ENCODE measurements at places on chromosomes 6 and 20.
A peak's percentile ranks its signal among the peaks of the same experiment; 100 is the strongest.

- no peaks in the 10 kb centered on the region for H3K27me3 ChIP-seq
- peaks cover 76% of the 10 kb centered on the region for H3K4me1 ChIP-seq
Measured at GRCh38 chr20:10626896-10627295, 46.9 kb downstream of the JAG1 start.

DNA sequence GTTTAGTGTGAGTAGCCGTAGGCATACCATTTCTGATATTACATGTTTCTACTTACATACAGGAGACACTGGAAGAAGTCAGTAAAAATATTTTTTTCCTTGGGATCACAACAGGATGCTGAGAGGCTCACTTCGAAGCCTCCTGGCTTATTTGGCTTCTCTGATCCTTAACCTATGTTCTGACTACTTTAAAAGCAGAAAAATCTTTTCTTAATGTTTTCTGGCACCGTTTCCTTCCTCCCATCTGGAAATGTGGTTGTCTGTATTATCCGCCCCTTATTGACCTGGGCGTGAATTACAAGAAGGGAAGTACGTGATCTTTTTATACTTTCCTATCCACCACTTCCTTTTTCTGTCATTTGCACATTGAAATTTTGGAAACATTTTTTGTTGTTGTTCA lies 379.6 kb downstream of the COL12A1 start:
- no peaks in the 10 kb centered on the region for H3K4me1 ChIP-seq
- no peaks in the 10 kb centered on the region for H3K27me3 ChIP-seq
- H3K4me3 ChIP-seq, result no peak overlapping the region

- no peaks in the 10 kb centered on the region for H3K27me3 ChIP-seq
- DNase-seq, result no peak
- no peaks in the 10 kb centered on the region for H3K36me3 ChIP-seq
- peak overlapping the region; percentile 67 for H3K27ac ChIP-seq
- no peak overlapping the region for H3K4me3 ChIP-seq
Measured at GRCh38 chr6:132072831-132073230, 121.7 kb upstream of the CCN2 start.

DNA sequence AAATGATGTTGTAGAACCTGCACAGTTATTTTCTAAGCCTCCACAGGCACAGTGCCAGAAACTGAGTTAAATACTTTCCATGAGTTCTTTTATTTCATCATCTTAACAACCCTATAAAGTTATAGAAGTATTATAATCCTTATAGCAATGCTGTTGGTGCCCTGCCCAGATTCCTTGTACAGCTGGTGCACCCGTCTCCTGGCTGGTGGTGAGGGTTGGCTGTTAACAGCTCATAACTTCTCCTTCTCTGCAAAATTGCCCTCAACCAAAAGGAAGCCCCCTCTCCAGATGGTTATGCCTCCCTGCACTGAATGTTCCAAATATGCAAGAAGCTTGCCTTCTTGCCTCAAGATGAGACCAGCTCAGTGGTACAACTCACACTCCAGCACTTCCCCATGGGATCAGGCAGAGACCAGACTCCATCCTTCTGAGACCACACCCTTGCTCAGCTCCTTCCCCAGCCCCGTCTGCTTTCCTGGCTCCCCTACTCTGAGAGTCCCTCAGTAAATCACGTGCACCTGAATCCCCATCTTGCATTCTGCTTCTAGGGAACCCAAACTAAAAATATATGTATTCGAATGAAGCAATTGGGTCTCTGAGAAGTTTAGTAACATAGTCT lies 304.4 kb upstream of the PLCB4 start:
- DNase-seq, result no peak
- H3K27ac ChIP-seq, result no peak overlapping the region
- no peaks in the 10 kb centered on the region for H3K36me3 ChIP-seq
- no peaks in the 10 kb centered on the region for H3K27me3 ChIP-seq

- no peaks in the 10 kb centered on the region for H3K4me1 ChIP-seq
- H3K4me3 ChIP-seq, result no peak overlapping the region
- no peak overlapping the region for H3K27ac ChIP-seq
- DNase-seq, result no peak
- peaks cover 20% of the 10 kb centered on the region for H3K27me3 ChIP-seq
Measured at GRCh38 chr20:44010162-44010704, 95.6 kb downstream of the TOX2 start.

DNA sequence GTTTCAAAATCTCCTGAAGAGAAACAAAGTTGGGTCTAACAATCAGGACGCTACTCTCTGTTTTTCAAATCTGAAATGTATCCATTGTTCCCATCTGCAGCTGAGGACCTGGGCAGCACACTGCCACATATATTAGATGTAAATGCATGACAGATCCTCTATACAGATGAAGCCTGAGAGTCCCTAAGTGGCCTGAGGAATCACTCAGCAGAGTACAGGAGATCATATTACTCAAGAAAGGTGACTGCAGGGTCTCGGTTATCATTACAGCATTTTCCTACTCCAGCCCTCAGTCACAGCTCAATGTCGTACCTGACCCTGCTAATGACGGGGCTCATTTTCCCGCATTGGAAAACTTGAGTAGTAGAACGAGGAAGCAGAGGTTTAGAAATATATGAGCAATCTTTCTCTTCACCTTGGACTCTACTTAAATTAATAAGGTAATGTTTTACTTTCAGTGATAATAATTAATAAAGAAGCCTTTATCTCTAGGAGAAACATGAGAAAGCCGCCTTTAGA lies 256.2 kb upstream of the IRAK1BP1 start:
- DNase-seq, result no peak
- no peaks in the 10 kb centered on the region for H3K36me3 ChIP-seq
- no peaks in the 10 kb centered on the region for H3K4me1 ChIP-seq
- no peak overlapping the region for H3K4me3 ChIP-seq
- no peak overlapping the region for H3K27ac ChIP-seq

- peak overlapping the region; percentile 65 for H3K4me3 ChIP-seq
- H3K4me1 ChIP-seq, result peaks cover 46% of the 10 kb centered on the region
- no peaks in the 10 kb centered on the region for H3K36me3 ChIP-seq
- no peak for DNase-seq
- H3K27ac ChIP-seq, result no peak overlapping the region
- peaks cover 60% of the 10 kb centered on the region for H3K27me3 ChIP-seq
Measured at GRCh38 chr6:37696841-37697662, 631 bp downstream of the MDGA1 start.

DNA sequence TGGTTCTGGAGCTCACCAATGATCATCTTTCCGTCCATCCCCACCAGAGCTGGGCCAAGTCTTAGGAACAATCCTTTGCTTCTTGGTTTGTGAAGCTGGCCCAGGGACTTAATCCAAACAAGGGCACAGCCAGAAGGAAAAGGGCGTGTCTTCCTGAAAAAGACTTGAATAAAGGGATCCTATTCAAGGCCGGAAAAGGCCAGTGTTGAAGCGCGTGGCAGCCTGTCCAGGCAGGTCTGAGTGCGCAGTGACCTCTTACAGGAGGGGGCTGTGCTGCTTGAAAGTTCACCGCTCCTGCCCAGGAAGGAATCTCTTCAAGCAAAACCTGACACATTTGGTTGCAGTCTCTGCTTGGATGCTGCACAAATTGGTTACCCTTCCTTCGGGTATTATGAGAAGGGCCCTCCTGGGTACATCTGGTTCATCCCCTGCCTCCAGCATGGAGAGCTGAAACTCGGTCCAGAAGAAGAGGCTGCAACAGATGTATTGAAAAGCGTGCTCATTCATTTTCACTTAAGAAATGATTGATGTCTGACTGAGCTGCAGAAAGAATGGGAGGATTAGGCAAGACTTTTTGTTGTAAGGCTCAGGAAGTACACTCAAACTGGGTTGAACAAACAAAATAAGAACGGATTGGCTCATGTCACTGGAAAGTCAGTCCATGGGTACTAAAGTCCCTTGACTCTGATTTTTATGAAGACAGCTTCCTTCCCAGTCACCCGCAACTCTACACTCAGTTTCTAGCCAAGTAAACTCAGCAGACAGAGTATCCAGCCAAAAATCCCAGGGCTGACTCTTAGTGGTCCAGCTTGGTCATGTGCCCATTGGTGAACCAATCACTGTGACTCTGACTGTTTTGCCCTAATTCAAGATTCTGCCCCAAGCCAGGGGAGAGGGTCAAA lies 136.3 kb downstream of the TFAP2C start:
- DNase-seq, result no peak
- no peaks in the 10 kb centered on the region for H3K27me3 ChIP-seq
- H3K36me3 ChIP-seq, result no peaks in the 10 kb centered on the region
- H3K27ac ChIP-seq, result no peak overlapping the region
- H3K4me3 ChIP-seq, result no peak overlapping the region

DNA sequence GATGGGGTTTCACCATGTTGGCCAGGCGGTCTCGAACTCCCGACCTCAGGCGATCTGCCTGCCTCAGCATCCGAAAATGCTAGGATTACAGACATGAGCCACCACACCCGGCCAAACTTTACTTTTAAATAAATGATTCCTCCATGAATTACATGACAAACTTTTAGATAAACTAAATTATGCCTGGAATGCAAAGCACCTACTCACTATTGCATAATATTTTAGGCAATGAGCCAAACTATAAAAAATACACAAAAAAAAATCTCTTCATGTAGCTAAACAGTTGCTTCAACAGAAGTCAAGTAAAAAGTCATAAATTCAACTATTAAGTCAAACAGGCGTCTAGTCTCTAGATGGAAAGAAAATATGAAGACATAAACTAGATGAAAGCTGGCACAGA lies 56.5 kb downstream of the PTPRK start:
- no peak overlapping the region for H3K27ac ChIP-seq
- H3K27me3 ChIP-seq, result no peaks in the 10 kb centered on the region
- H3K4me3 ChIP-seq, result no peak overlapping the region

- H3K4me1 ChIP-seq, result peaks cover 82% of the 10 kb centered on the region
- peak overlapping the region; percentile 43 for H3K27ac ChIP-seq
- H3K4me3 ChIP-seq, result peak overlapping the region; percentile 76
- no peak for DNase-seq
Measured at GRCh38 chr6:170291271-170292110, 613 bp upstream of the DLL1 start.

DNA sequence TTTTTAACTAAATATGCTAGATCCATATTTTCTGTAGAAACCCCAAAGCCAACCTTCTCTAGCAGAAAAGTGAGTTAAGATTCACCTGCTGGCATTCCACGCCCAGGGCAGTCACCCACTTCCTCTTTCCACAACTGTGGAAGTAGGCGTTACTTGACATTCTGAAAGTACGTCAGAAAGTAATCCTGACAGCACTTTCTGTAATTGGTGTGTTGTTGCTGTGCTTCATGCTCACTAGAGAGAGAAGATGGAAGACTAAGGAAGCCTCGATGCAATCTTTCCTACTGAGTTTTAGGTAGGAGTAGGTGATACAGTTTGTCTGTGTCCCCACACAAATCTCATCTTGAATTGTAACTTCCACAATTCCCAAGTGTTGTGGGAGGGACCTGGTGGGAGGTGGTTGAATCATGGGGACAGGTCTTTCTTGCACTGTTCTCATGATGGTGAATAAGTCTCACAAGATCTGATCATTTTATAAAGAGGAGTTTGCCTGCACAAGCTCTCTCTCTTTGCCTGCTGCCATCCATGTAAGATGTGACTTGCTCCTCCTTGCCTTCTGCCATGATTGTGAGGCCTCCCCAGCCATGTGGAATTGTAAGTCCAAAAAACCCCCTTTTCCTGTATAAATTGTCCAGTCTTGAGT lies 101.1 kb downstream of the MAP3K7 start:
- no peaks in the 10 kb centered on the region for H3K4me1 ChIP-seq
- H3K36me3 ChIP-seq, result no peaks in the 10 kb centered on the region
- no peak for DNase-seq
- H3K27ac ChIP-seq, result no peak overlapping the region
- no peaks in the 10 kb centered on the region for H3K27me3 ChIP-seq

DNA sequence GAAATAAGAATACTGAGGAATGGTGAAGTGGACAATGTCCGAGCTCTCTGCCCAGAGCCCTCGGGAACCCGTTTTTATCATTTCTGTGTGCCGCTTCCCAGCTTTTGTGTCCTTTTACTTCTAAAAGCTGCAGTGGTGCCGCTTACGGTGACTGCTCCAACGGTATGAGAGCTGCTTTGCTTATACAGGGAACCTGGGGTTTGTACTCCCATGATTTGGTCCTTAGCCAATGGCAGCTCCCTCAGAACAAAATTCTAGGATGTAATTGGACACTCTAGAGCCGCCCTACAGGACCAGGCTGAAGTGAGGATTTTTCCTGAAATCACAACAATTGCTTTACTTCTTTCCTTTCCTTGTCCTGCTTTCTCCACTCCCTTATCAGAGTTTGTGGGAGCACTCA lies 24.2 kb upstream of the PCSK2 start:
- H3K36me3 ChIP-seq, result no peaks in the 10 kb centered on the region
- H3K27me3 ChIP-seq, result peaks cover 2% of the 10 kb centered on the region
- no peaks in the 10 kb centered on the region for H3K4me1 ChIP-seq
- no peak overlapping the region for H3K27ac ChIP-seq
- H3K4me3 ChIP-seq, result no peak overlapping the region

DNA sequence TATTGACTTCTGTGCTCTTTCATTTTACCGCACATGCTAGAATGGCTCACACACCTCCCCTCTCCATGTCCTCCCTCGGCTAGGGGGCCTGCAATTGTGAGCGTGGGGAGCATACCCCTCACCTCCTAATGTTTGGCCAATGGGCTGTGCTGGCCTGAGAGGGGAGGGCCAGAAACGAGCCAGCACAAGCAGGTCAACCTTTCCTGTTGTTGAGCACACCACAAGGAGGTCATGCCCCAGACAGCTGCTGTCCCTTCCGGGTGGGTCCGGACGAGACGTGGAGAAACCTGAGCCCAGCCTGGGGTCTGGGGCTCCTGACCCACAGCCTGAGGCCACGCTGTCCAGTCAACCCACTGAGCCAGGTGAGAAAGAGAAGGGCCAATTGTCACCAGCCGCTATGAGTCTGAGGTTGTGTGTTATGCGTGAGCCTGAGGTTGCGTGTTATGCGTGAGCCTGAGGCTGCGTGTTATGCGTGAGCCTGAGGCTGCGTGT lies 77.4 kb downstream of the TTLL2 start:
- no peaks in the 10 kb centered on the region for H3K36me3 ChIP-seq
- no peak overlapping the region for H3K4me3 ChIP-seq
- no peak for DNase-seq
- peaks cover 43% of the 10 kb centered on the region for H3K27me3 ChIP-seq

Data from suprapubic skin (tissue), 4 donors.